ENCODE measurements at places on chromosomes 12 and 14.
A peak's percentile ranks its signal among the peaks of the same experiment; 100 is the strongest.

- ATAC-seq, result no peak
These were observed 63.4 kb downstream of the APOBEC1 start for GRCh38 chr12:7602277-7602676.

- ATAC-seq, result peak; percentile 60
These were observed 84.4 kb downstream of the C2CD5 start for GRCh38 chr12:22459838-22460490.

DNA sequence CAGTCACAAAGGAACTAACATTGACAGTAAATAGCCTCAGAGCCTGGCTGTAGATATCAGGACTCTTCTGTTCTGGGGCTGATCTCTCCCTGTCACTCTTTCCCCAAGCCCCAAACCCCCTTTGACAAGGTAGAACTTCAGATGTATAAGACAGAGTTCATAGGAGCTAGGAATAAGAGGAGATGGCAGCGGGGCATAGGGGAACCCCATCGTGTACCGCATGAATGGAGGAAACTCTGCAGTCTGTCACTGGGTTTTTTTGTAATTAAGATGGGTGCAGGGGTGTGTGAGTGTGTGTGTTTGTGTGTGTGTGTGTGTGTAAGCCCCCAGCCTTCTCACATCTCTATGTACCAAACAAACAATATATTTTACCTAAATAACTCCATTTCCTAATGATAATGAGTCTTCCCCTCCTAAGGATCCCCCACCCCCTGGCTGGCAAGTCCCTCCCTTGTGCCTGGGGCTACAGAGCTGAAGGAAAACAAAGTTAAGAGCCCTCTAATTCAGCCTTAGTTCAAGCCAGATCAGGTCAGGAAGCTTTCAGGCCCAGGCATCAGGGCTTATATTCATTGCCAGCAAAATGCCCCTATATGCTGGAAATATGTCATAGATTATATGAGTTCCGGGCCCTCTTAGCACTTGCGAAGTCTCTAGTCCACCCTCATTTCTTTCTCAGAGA, 9.1 kb upstream of the HOXC4 start:
- ATAC-seq, result no peak

DNA sequence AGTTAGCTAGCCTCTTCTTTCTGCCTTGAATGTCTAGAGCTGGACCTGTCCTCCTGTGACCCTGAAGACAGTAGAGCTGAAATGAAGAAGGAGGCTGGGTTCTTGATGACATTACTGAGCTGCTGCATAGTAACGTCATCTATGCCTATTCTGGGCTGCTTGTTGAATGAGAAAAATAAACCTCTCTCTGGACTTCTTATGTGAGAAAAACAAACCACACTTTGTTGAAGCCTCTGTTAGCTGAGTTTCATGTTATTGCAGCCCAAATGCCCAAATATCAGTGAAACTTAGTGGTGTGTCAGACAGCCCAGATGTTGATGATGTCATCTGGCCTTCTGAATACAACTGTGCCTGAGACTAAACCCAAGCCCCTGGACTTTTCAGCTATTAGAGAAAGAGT, 67.0 kb upstream of the MAX start:
- ATAC-seq, result peak; percentile 50

DNA sequence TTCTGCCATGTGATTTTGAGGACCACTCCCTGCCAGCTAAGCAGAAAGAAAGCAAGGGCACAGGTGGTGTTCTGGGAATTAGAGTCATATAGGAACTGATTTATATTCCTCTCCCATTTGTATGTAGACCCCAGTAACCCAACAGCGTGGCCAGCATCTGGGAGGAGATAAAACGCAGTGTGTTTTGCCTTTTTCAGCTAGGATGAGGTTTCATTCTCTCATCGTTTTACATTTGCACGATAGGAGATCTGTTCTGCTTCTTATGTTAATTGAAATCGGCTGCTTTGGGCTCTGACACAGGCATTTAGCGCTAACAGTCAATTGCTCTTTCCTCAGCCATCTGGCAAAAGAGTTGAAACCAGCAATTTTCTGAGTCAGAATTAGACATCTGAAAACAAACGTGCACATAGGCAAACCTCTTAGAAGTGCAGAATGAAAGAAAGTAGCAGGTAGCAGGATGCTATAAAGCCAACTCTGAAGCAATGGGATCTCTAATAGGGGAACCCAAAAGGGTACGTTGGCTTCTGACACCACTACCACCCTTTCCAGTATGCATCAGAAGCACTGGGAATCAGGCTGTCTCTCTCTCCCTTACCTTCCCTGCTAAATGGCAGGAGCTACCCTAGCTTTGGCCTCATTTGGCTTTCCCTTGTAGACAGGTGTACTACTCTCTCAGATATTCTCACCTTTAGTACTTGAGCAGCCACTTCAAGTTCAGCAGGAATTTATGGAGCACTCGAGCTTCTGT, 219.1 kb downstream of the PHLDA1 start:
- ATAC-seq, result peak; percentile 17

GRCh38 chr14:20610002-20610765, 19.0 kb upstream of the RNASE12 start:
- ATAC-seq, result peak; percentile 7

- ATAC-seq, result no peak
These were observed 201.6 kb upstream of the KITLG start for GRCh38 chr12:88781909-88782308.

DNA sequence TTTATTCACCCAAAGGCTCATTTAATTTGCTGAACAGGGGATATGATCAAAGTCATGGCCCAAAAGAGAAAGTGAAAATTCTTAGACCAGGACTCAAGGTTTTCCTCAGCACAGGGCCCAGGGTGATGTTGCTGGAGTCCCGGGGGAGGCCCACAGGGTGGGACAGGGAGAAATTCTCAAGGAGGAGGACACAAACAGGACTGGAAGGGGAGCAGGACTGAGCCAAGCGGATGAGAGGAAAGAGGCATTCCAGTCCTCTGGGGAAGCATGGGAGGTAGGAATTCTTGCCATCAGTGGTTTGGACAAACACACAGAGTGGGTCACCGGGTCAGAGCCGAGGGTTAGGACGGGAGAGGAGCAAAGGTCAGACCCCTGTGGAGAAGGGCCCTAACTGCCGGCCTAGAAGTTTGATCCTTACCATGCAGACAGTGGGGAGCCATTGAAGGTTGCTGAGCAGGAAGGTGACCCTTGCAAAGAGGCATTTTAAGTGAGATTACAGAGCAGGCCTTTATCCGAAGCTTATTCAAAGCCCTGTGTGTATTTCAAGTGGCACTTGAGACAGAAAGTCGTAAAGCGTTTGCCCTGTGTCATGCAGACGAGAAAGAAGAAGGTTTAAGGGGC, 68.4 kb upstream of the PTGR2 start:
- ATAC-seq, result no peak

- ATAC-seq, result no peak
These were observed 75.9 kb upstream of the CRY1 start for GRCh38 chr12:107169200-107169599.

- no peak for ATAC-seq
These were observed 28.2 kb downstream of the KICS2 start for GRCh38 chr12:64193931-64194330.

DNA sequence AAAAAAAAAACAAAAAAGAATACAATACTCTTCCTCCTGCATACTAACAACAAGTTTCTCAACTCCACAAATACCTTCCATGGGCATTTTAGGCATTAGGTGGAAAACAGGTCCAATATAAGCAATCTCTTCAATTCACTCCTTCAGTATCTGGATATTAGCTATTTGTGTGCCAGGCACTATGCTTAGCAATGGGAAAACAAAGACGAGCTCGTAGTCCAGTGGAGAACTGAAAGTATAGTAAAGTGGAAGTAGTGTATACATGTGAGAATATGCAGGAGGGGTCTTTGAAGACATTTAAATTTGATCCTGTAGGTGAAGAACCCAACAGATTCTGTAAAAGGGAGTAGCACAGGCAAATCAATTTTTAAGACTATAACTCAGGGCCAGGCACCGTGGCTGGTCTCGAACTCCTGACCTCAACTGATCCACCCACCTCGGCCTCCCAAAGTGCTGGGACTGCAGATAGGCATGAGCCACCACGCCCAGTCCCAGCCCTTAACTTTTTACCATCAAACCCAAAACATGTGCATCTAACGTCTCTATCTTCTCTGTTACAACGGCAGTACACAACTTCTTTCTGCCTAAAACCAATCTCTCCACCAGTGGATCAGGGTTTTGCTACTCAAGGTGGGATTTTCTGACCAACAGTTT, 10.6 kb downstream of the HECTD1 start:
- ATAC-seq, result no peak

GRCh38 chr12:64779354-64779974, 20.3 kb upstream of the GNS start:
- ATAC-seq, result no peak

- ATAC-seq, result no peak
These were observed 270.3 kb upstream of the DAAM1 start for GRCh38 chr14:58918066-58918738.

GRCh38 chr14:85604714-85605113, 74.8 kb downstream of the FLRT2 start:
- ATAC-seq, result no peak

DNA sequence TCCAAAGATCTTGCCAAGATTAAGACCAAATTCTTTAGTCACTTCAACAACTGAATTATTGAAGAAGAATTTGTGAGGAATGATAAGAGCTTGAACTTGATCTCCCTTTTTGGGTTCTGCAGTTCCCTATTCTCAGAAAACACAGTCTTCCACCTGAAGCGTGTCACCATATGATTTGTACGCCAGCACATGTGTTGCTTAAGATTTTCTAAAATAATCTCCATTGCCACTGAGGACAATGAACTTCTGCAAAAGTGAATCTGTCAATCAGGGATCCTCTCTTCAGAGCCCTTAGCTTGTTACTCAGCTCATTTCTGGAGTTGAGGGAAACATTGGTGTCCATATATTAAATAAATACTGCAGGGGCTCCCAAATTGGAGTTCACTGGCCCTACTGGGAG, 4.2 kb upstream of the SPIC start:
- ATAC-seq, result no peak

GRCh38 chr14:85415015-85415712, 114.8 kb upstream of the FLRT2 start:
- no peak for ATAC-seq

Data from activated CD4-positive, CD25-positive, alpha-beta regulatory T cell treated with anti-CD3 and anti-CD28 coated beads, Interleukin-2, amount 50 U/mL, for 24 hours (primary cell).